ENCODE measurements at places on chromosomes 5 and 9.

- no peak for DNase-seq
These were observed 488.1 kb downstream of the IRX1 start for GRCh38 chr5:4083591-4084337.

DNA sequence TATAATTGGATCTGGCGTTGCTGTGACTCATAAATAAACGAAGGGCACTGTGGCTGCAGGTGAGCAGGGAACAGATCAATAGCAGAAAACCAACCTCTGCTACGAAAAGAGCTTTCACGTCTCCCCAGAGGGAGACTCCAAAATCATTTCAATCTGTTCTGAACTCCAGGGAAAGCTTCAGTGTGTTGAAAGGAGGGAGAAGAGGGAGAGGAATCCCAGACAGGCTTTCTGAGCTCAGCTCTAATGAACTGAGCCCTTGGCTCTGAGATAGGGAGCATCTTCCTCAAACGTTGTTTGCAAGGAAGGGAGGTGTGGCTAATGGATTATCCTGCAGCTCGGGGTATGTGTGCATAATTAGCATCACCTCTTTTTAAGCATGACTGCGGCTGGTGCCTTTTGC is 288.0 kb upstream of the IRX4 start:
- DNase-seq: no peak

- no peak for DNase-seq
These were observed 37.0 kb downstream of the NKX2-5 start for GRCh38 chr5:173198049-173198448.

GRCh38 chr5:15691521-15691920 is 191.5 kb downstream of the FBXL7 start:
- DNase-seq: no peak

DNA sequence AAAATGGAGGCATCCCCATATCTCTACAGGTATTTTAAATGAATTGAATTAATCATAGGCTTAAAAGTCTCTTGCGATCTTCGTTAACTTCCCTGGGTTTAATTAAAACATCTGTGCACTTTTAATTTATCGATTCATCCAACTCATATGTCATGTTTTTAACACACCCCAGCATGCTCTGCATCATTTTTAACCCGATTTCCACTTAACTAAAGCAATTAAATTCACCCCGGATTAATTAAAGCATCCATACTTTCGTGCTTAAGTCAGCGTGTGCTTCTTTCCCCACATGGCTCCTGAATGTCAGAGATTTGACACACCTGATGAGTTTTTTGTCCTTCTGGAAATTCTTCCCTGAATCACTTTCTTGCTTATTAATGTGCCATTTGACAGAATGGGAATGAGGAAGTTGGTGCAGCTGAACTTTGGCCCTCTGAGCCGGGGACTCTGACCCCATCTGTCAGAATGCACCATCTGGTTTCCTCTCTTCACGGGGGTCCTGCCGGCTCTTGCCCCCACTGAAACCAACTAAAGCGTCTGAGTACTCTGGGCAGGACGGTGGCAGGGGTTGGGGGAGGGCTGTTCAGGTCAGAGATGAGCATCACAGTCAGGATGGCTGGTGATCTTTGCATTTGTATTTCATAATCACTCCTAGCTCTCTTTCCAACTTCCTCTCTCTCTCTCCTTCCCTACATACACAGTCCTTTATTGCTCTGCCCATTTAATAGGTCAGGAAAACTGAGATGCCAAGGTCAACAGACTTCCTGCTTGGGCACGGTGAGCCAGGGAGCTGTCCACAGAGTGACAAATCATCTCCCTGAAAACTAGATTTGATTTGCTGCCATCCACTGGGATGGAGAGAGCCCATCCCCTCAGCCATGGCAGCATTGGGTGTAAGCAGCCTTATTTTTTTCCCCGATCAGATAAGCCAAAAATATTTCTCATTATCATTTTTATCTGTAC is 180.3 kb upstream of the WWC1 start:
- DNase-seq: no peak

GRCh38 chr9:84129529-84129928 is 148.9 kb downstream of the RMI1 start:
- no peak for DNase-seq

- DNase-seq: no peak
These were observed 8.2 kb upstream of the ELL2 start for GRCh38 chr5:95969651-95970358.

DNA sequence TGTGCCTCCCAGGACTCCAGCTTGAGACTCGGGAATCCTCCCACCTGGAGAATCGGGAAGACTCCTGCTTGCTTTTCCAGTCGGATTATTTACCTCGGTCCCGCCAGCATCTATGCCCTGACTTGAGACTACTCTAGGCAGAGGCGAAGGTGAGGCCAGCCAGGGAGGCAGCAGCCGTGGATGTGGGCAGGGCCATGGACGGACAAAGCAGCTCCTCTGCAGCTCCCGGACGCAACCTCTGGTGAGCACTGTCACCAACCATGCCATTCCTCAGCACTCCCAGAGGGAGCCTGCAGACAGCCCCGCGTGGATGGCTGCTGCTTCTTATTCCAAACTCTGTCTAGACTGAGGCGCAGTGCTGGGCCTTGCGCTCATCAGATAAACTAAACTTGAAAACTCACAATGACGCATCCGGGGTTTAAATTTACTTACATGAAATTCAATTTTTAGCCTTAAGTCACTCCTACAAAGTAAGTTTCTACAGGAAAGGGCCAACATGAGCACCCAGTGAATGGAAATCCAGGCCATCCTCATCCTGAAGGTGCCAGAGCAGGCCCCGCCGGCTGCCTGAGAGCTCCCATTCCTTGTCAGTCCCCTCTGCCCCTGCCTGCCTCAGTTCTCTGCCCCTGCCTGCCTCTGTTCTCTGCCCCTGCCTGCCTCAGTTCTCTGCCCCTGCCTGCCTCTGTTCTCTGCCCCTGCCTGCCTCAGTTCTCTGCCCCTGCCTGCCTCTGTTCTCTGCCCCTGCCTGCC is 17.8 kb downstream of the MED10 start:
- peak; percentile 7 for DNase-seq

GRCh38 chr5:155455791-155456514 is 442.4 kb downstream of the KIF4B start:
- no peak for DNase-seq

- no peak for DNase-seq
These were observed 41.8 kb upstream of the S1PR3 start for GRCh38 chr9:88949425-88949824.

- no peak for DNase-seq
These were observed 33.4 kb upstream of the ARRDC3 start for GRCh38 chr5:91416491-91416890.

- DNase-seq: no peak
These were observed 111.3 kb downstream of the FBXO4 start for GRCh38 chr5:42036379-42036778.

DNA sequence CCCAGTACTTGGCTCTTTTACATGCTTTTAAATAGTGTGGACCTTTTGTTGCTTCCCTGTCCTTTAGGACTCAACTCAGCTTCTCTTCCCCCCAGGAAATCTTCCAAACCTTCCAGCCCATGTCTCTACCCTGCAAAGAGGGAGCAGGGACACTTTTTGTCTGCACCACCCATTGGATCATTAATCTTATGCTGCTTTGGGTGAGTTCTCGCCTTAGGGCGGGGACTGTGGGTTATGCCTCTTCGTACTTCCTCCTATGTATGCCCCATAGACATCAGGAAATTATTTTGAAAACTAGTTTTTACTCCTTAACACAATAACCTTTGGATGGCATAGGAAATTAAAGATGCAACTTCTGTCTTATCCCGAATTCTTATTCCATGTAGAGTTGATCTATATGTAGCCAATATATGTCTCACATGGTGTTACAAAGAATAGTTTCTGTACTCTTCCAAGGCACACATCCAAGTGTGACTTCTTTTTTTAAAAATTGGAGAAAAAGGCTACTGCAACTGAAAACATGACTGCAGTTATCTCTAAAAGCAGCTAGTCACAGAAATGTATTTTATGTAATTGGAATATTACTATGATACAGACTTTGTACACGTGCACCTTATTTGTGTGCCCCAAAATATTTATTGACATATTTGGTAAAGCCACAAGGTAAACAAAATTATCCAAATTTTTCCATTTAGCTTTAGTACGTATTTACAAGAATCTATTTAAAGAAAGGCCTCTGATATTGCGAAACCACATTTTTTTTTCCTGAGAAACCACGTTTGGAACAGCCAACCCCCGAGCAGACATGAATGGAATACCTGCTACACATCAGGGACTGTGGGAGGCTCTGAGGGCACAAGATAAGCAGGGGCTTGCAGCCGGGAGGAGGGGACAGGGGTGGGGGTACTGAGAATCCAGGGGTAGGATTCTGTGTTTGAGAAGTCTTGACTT is 133.6 kb downstream of the WDR41 start:
- no peak for DNase-seq

GRCh38 chr5:98750693-98751092 is 22.8 kb upstream of the RGMB start:
- DNase-seq: no peak

DNA sequence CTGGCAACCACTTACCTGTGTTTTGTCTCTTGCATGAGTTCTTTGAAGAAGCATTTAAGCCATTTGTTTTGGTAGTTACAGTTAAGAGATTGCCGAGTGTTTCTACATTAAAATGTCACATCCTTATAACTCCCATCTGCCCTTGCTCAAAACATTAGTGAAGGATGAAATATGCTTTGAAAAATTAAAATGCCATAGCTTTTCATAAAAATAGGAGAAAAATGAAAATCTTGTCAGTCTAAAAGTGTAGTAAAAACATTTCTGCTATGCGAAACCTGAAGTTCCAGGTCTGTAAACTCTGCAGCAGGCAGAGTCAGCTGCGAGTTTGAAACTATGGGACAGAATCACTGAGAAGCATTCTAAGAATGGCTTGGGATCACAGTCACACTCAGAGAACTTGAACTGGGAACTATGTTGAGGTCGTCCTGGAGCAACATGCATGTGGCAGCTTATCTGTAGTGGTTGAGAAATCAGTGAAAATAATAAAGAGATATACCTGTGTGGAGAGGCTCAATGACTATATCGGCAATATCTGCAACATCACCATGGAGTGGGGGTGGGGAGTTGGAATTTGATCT is 67.4 kb downstream of the RASGRF2 start:
- no peak for DNase-seq

- no peak for DNase-seq
These were observed 119.3 kb downstream of the RPS23 start for GRCh38 chr5:82158755-82159413.

DNA sequence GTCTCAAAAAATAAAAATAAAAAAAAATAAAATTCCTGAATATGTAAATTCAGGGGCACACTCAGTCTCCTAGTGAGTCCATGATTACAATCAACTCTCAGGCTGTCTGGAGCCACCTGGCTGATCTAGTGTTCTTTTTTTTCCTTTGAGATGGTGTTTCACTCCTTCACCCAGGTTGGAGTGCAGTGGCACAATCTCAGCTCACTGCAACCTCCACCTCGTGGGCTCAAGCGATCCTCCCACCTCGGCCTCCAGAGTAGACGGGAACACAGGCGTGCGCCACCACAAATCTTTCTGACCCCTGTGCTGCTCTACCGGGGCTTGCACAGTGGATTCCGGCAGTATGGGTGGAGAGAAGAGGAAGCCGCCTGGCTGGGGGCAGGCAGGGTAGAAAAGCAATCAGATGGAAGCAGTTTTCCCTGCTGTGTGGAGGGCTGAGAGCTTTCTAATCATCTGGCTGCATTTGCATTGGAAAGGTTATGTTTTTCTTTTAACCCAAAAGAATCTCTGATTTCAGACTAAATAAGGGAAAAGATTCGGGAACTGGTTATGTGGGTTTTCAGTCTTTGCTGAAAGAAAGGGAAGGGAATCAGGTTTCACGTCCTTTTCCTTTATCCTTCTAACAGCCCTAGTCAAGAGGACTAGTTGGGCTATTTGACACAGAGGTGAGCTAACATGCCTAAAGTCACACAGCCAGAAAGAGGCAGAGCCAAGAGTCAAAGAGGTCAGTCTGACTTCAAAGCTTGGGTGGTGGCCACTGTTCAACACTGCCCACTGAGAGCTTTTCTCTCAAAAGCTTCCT is 26.3 kb upstream of the CORO2A start:
- DNase-seq: no peak

DNA sequence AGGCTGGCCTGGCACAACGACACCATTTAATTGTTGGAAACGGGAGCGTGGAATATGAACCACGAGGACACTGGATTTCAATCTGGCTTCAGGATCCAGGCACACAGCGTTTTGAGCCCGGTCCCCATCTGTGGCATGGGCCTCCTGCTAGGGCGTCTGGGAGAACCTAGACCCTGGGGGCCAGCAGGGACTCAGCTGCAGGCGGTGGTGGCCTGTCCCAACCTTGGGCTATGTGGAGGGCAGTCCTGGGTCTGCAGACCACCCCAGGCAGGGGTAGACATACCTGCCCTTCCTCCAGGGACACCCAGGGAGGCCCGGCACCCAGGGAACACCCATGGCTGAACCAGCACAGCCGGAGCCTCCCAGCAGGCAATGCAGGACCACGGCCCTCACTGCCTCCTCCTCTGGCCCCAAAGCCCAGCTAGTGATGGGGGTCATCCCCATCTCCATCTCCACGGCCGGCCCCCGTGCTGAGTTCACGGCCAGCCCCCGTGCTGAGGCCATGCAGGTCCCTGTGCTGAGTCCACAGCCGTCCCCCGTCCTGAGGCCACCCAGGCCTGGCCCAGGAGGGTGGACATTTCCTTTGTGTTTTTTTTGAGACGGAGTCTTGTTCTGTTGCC is 18.5 kb upstream of the UBAC1 start:
- no peak for DNase-seq

- DNase-seq: no peak
These were observed 740.7 kb downstream of the CDH18 start for GRCh38 chr5:19247302-19247701.

- no peak for DNase-seq
These were observed 282.9 kb downstream of the ARHGAP26 start for GRCh38 chr5:143052967-143053682.

DNA sequence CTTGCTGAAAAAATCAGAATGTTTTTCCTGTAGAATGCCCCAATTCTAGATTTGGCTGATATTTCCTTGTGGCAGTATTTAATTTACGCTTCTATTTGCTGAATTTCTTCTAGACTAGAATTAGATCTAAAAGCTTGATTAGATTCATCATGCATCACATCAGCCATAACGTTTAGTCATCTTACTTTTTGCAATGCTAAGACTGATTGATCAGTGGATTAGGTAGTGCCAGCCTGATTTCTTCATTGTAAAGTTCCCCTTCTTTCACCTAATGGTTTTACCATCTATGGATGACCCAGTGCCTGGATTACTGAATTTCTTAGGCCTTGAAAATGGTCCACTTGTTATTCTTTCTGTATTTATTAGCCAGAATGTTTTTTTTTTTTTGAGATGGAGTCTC is 83.9 kb downstream of the PBX3 start:
- no peak for DNase-seq

- no peak for DNase-seq
These were observed 12.1 kb upstream of the DIPK1B start for GRCh38 chr9:136700304-136700703.

DNA sequence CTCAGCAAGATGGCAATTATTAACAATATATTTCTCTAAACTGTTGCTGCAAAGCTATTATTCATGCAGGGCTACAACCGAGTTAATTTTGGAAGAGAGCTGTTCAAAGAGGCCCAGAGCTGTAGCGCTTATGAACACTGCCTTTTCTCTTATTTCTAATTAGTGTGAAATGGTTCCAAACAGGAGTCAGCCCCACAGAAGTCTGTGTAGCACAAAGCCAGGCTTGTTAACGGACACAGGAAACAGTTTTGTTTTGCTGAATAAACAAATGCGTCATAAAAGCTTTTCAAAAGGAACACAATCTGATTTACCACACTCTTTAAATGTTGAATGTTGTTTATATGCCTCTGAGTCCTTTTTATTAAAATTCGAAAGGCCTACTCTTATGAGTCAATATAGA is 396.5 kb downstream of the ANXA1 start:
- no peak for DNase-seq

GRCh38 chr9:116087751-116088194 is 65.8 kb upstream of the PAPPA start:
- DNase-seq: no peak

GRCh38 chr5:87243161-87243844 is 24.4 kb upstream of the RASA1 start:
- no peak for DNase-seq
